Epithelial cell of umbilical artery (primary cell): ENCODE measurements at places on chromosomes 1 and 21. TPM values are rescaled to one million over a fixed set of nuclear protein-coding genes. Genes with fewer than 3 reads are reported as not detected.

Gene SH2D1B
- not detected in 2 replicates for total RNA-seq

Gene SLC30A2
- total RNA-seq = not detected in 2 replicates

Gene NBPF6
- total RNA-seq = not detected in 2 replicates

Gene PSRC1
- 7.5 and 12.3 TPM in 2 replicates for total RNA-seq

Gene PEAR1
- total RNA-seq = 8.1 and 11.1 TPM in 2 replicates

Gene TEX38
- total RNA-seq = not detected in 2 replicates

Gene S100A3
- 0.30 and 0.97 TPM in 2 replicates for total RNA-seq

Gene LRRC8D
- total RNA-seq = 15.6 and 22.3 TPM in 2 replicates

Gene COL8A2
- total RNA-seq = under 0.01 and 0.76 TPM in 2 replicates

Gene KRTAP11-1
- total RNA-seq = not detected in 2 replicates

Gene BTBD8
- 1.4 and 2.3 TPM in 2 replicates for total RNA-seq

Gene CELA2A
- total RNA-seq = not detected in 2 replicates

Gene KRTCAP2
- total RNA-seq = 61.1 and 119 TPM in 2 replicates

Gene ZNF436
- total RNA-seq = 16.6 and 19.2 TPM in 2 replicates

Gene LHX4
- not detected in 2 replicates for total RNA-seq

Gene RNU1-1
- under 0.01 and 5,836 TPM in 2 replicates for total RNA-seq

Gene CYP4A11
- total RNA-seq = not detected in 2 replicates

Gene ATF3
- total RNA-seq = 0.65 and 4.9 TPM in 2 replicates

Gene CFAP45
- total RNA-seq = 1.5 and 1.9 TPM in 2 replicates

Gene NIPAL3
- 19.2 and 35.6 TPM in 2 replicates for total RNA-seq

Gene NBPF10
- 0.65 and 0.91 TPM in 2 replicates for total RNA-seq

Gene ARHGEF10L
- 5.6 and 5.8 TPM in 2 replicates for total RNA-seq
